ENCODE measurements at places on chromosomes 5 and 9.

- no peak for DNase-seq
Observed at GRCh38 chr5:117161718-117162335, 587.2 kb upstream of the SEMA6A start.

- no peak for DNase-seq
Observed at GRCh38 chr9:17222932-17223331, 88.1 kb downstream of the CNTLN start.

DNA sequence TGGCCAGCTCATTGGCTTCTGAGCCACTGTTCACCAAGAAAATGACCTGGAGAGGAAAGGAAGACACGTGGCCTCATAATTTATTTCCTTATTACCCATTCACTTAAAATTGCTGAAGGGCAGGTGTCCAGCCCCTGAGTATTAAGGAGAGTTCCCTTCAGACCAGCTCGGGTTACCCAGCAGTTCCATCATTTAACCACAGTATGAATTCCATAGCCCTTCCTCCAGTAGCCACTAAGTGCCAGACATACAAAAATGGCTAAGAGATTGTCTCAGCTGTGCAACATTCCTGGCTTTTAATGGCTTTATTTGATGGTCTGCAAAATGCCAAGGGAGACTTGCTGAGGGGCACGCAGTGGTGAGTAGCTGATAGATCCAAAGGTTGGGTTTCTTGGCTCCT, 12.5 kb downstream of the AGXT2 start:
- DNase-seq: no peak

DNA sequence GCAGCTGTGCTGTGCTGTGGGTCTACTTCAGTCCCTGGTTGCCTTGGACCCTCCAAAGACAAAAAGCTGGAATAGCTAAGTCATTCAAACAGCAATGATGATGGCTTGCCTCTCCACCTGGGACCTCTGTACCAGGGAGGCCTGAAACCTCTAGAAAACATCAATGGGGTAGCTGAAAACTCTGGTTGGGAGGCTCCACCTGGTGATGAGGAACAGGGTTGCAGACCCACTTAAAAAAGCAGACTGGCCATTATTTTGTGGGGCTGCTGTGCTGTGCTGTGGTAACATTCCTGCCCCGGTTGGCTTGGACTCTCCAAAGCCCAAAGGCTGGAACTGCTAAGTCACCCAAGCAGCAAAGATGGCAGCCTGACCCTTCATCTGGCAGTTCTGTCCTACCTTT, 839.3 kb upstream of the ARRDC3 start:
- DNase-seq: no peak

DNA sequence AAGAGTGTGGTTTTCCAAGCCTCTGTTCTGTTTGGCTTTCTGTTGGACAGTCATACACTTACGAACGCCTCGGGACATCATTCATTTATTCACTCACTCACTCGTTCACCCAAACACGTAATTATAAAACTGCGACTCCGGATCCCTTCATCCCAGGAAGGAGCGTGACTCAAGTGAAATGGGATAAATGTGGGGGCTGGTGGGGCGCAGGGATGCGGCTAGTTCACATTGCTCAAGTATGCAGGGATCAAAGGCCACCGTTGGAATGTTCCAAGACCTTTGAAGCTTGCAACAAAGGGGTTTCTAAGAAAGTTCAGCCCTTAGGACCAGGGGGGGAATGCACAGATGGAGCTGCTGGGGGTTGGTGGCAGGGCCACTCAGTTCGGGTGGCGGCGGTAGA, 64.2 kb downstream of the CFAP77 start:
- no peak for DNase-seq

GRCh38 chr9:115207003-115207836, 89.3 kb upstream of the TNC start:
- no peak for DNase-seq

DNA sequence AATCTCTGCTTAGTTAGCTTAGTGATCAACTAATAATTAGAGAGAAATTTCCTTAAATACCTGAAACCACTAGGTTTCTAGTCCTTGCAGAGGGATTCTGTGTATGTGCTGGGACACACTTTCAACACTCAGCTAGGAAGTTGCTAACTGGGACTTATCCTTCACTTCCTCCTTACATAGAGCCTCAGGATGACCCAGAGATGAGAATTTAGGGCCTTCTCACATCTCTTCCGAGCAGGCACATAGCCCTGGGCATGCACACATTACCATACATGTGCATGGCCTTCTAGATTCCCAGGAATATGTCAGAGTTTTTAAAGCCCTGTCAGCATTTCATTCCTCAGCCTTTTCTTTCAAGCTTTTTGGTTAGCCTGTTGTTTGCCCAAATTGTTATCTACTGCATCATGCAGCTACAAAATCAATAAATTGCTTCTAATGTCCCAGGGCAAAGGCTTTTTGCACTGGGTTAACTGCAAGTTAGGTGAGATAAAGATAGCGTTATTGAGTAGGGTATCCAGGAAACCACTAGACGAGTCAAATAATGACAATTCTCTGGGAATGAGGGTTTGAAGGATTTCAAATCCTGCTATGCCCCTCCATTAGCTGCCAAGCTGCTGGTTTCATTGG, 22.0 kb upstream of the CDK20 start:
- no peak for DNase-seq

GRCh38 chr5:111022301-111022700, 49.2 kb upstream of the TSLP start:
- no peak for DNase-seq

GRCh38 chr9:13351778-13352386, 72.4 kb upstream of the MPDZ start:
- peak; percentile 72 for DNase-seq

DNA sequence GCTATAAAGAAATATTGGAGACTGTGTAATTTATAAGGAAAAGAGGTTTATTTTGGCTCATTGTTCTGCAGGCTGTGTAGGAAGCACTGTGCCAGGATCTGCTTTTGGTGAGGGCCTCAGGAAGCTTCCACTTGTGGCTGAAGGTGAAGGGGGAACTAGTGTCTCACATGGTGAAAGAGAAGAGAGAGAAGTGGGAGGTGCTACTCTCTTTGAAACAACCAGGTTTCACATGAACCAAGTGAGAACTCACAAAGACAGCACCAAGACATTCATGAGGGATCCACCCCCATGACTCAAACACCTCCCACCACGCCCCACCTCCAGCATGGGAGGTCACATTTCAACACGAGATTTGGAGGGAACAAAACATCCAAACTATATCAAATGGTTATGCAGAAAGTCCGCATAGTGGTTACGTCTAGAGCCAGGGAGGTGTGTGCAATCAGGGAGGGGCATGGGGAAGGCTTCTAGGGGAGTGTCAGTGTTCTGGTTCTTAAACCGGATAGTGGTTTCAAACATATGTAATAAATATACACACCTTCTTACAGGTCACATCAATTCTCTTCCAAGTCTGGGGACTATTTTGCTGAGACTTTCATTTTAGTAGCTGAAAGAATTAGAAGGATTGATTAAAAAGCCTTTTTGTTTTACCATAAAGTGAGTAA, 113.0 kb downstream of the TRIO start:
- DNase-seq: no peak

DNA sequence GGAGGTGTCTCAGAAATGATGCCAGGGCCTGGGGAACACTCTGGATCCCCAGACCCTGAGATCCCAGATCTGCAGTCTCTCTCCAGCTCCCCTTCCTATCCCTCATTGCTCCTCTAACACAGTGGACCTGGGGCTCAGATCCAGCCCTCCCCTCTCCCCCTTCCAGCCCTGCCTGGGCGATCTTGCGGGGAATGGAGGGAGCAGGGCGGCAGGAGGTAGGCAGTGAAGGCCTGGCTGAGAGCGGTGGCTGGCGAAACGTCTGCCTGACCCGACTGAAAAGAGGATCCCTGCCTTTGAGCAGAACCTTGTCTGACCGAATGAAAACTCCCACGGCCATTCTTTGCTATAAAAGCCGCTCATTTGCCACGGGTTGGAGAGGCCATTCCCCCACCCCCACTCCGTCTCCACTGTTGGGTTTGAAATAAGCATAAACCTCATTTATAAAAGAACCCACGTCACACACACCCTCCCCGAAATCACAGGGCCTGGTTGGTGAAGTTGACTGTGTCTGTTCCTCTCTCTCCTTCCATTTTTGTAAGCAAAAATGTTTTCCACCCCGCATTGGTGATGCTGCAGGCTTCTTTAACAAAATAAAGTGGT, 8.8 kb downstream of the MSX2 start:
- DNase-seq: no peak

DNA sequence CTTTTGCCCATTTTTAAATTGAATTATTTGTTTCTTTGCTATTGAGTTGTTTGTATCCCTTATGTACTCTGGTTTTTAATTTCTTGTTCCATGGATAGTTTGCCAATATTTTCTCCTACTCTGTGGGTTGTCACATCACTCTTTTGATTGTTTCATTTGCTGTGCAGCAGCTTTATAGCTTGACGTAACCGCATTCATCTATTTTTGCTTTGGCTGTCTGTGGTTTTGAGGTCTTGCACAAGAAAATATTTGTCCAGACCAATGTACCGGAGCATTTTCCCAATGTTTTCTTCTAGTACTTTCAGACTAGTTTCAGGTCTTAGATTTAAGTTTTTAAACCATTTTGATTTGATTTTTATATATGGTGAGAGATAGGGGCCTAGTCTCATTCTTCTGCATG, 36.2 kb upstream of the ZNF366 start:
- DNase-seq: no peak

DNA sequence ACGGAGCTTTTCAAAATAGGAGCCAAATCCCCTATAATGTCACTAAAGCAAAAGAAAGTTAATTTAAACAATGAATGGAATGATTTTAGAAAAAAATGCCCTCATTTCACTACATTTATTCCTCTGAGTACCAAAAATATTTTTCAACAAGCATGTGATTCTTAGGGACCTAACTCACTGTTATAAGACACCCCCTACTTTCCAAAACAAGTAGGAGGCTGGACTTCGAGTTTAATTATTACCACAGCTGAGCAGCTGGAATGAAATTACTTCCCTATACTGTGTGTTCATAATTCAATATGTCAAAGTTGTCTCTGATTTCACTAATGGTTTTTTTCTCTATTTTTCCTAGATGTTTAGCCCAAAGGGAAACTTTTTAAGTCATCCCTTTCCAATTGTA, 61.6 kb downstream of the SAXO1 start:
- no peak for DNase-seq

GRCh38 chr5:135312255-135312935, 86.6 kb downstream of the MACROH2A1 start:
- DNase-seq: no peak

- DNase-seq: no peak
Observed at GRCh38 chr9:17293685-17294084, 158.8 kb downstream of the CNTLN start.

DNA sequence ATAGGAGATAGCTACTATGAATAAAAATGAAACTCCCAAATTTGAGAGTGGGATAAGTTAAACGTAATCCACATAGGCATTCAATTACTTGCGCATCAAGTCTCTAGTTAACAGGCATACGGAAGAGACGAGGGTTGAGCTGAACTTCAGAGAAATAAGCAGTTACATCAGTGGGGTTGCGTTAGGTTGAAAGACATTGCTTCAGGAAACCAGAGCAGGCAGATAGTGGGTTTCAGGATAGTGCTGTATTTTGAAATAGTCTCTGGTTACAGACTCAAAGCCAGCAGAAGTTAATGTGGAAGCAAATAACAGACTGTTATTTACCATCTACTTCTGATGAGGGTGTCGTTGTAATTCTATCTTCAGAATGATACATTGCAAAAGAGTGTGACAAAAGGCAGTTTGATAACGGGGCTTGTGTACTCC, 533.4 kb downstream of the PDE4D start:
- no peak for DNase-seq

Measured in COR-L47 (cell line).